ENCODE measurements at places on chromosomes 12 and 14.

DNA sequence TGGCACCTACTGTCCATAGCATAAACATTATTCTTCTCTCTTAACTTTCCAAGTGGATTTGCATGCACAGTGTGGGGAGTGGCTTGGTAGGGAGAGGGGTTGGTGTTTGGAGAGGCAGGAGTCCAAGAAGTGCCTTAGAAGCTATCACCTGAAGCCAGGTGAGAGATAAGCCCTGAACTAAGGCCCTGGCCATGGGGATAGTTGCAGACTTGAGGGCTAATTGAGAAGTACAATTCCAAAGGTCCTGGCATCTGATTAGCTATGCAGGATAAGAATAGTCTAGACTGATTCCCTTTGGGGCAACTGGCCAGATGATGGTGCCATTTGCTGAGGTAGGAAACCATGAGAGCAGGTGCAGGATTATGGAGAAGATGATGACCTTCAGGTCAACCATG, 2.0 kb upstream of the PCK2 start:
- no peak for DNase-seq

DNA sequence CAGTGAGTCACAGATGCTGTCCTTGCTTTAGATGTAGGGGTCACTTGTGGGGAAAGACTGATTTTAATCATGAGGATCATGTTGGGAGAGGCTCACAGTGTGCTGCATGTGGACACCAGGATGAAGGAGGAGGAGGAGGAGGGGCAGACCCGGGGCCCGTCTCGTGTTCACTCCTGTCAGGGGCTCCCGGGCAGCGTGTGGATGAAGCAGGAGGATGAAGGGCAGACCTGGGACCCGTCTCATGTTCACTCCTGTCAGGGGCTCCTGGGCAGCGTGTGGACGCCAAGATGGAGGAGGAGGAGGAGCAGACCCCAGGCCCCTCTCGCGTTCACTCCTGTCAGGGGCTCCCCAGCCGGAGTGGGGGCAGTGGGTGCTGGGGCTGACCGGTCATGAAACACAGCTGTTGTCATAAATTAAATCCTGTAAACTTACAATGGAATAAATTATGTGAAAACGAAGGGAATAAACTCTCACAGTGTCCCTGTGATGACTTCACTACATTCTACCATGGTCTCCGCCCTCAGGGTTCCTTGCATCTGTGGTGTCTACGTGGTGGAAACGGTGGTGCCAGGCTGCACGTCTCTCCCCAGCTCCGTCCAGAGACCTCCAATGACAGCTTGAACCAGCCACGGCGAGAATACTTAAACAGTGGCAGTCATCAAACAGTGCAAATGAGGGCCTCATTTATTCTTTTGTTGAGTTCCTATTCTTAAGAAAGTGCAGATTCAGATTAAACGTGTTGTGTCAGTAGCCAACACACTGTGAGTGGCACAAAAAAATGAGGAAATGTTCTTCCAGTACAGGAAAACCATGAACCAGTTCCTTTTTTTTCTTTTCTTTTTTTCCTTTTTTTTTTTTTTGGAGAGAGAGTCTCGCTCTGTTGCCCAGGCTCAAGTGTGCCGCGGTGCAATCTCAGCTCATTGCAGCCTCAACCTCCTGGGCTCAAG, 37.7 kb upstream of the SFSWAP start:
- no peak for DNase-seq

GRCh38 chr14:75752907-75753594, 92.0 kb downstream of the TTLL5 start:
- DNase-seq = no peak

DNA sequence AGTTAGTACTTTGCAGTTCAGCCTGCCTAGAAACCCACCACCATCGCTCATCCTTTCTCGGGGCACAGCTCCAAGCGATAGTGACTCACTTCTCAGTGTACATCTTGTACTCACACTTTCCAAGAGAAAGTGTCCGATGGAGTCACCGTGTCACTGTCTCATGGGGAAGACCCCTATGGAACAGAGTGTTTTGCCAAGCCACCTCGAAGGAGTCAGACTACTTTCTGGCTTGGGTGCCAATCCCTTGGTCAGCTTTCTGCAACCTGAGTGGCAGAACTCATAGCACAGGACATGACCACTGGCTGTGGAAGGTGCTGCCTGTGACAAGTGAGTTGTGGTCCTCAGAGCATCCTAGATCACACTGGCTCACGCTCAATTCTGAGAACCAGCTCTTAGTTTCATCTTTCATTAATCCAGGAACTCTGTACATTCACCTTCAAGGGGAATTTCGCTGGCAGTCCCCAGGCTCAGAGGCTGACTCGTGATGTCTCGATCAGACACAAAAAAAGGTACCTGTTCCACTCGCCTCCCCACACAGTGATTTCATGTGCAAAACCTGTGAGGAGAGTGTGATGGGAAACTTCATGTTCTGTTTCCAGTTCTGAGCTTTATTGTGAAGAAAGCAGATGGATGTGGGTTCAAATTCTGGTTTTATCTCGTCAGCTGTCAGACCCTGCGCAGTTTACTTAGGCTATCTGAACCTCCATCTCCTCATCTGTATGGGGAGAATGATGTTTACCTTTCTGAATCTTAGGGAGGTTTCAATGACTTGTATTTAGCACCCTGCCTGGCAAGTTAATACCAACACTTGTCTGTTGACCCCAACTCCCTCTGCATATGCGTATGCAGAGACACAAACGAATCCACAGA, 127.3 kb upstream of the CCND2 start:
- no peak for DNase-seq

DNA sequence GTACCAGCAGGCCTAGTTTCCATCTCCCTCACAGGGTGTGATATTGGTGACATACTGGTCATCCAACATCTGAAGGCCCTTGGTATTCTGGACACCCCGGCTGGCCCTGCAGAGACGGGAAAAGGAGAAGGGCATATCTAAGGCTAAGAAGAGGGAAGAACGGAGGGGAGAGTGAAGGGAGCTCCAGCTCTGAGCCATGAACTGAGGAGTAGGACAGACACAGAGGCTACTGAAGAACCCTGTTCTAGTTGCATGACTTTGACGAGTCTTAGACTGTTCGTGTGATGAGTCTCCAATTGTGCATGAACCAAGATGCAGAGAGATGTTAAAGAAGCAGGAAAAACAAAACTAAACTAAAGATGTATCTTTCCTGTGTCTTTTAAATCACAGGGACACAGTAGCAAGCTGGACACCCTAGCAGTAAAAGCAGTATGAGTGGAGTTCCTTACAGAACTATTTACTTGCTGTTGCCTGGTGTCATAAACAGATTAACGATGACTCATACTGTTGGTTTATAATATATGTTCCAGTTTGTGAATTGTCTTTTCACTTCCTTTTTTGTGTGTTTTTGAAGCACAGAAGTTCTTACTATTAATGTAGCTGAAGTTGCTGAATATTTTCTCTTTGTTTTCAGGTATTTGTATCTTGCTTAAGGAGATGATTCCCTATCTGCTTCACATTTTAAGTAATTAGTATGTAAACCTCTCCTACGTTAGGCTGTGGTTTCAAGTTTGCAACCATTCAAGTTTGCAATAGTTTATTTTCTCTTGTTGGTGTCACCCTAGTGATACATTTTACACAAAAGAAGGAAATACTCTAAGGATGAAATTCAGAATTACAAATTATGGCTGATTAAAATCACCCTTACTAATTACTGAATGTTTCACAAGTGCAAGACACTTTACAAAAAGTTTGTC, 15.7 kb downstream of the FAR2 start:
- no peak for DNase-seq

DNA sequence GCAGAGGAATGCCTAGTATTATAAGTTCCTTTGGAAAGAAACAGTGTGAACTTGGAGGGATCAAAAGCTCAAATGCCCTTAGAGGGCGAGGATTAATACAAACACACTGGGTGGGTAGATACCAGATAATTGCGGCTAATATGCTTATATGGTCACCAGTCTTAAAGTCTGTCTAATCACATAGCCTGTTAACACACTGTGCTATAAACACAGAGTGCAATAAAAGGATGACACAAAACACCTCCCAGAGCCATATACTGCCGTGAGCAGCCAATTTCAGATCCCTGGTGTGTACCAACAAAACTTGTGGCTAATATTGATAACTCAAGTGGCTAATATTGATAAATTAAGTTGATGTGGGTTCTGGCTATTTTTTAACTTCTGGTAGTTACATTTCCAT, 1.7 kb upstream of the IL26 start:
- DNase-seq = no peak
